ENCODE measurements at places on chromosomes 3 and 15.

DNA sequence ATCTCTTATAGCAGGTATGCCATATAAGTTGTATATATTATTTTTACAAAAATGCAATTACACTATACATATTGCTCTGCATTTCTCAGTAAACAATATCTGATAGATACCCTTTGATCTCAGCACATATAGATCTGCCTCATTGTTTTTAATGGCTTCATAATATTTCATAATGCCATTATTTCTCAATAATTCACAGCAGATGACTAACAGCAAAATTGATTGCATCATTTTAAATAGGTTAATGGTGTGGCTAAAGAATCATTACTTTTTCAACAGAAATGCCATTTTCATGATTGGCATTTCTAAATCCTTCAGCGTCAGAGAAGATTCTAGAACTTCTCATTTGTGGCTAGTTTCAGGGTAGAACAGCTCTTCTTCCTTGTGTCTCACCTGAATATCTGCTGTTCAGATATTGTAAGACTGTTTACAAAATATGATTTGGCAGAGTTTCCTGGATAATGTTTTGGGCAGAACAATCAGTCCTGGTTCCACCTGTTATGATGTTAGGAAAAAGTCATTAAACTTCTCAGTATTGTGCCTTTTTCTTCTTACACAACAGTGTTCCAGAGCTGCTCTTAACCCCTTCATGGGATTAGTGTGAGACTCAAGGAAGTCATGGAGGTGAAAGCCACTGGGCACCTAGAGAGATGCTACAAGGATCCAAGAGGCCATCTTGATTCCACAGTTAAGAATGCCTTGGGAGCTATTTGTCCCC, 397.6 kb upstream of the THBS1 start:
- no peak for DNase-seq

- no peak for DNase-seq
Observed at GRCh38 chr3:74648107-74648506, 33.6 kb upstream of the CNTN3 start.

DNA sequence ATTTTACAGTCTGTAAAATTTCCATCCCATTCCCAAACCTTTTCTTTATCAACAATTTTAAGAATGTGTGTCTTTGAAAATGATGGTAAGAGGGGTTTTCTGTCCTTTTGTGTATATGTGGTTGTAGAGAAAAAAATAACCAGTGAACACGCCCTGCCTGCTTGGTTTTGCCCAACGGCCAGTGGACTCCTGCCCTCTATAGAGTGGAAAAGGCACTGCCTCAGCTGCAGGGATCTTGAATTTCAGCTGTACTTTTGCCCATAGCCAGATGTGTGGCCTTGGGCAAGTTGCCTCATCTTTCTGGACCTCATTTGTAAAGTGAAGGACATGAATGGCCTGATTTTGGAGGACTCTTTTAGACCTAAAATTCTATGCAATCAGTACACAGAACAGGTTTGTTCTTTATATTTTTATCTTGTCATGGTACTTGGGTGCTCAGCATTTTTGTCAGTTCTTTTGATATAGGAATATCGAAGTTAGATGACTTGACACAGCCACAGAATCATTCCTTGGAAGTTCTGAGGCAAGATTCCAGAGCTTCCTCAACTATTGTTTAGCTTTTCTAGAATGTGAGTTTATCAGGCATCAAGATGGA, 81.0 kb downstream of the CLDN11 start:
- DNase-seq = no peak

DNA sequence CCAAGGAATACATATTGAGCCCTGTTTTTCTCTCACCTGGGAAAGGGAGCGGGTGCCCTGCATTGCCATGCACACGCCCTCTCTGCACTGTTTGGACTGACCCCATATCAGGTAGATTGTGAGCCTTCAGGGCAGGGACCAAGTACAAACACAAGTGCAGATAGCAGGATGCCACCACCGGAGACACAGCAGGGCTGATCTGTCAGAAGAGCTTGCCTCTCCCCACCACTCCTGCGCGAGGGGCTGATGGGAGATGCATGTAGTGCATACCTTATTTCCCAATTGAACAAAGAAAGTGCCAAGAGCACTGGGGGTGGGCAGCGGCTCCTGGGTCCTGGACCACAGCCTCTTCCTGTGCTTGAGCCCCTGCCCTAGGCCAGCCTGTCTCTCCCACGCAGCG, 9.0 kb upstream of the SLCO2A1 start:
- DNase-seq = no peak

GRCh38 chr3:160154033-160154432, 71.2 kb upstream of the C3orf80 start:
- no peak for DNase-seq

- DNase-seq = no peak
Observed at GRCh38 chr3:63251499-63251898, 26.6 kb upstream of the SYNPR start.

DNA sequence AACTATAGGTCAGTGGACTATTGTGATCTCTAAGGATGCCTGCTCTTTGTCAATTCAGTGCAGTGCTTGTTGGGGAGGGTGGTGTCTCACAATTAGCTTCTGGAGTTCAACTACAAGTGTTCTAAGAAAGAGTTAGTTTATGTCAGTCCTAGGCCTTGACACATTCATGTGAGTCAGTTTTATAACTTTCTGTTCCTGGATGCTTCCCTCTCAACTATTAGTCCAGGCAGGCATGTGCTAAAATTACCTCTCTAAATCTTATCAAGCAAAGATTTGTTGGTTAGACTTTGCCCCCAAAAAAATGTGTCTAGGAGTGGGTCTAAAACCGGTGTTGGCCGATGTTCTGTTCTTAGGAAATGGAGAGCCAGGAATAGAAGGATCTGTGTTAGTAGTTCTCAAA, 378.3 kb downstream of the IL5RA start:
- DNase-seq = no peak

- no peak for DNase-seq
Observed at GRCh38 chr3:191220908-191221307, 21.9 kb downstream of the OSTN start.

- DNase-seq = no peak
Observed at GRCh38 chr3:42746455-42747450, 26.3 kb downstream of the CCDC13 start.

GRCh38 chr3:15539066-15539465, 17.6 kb upstream of the COLQ start:
- DNase-seq = no peak
